Cerebellar nuclear complex (tissue), 1 donor: ENCODE measurements at places on chromosomes 11 and 22.

DNA sequence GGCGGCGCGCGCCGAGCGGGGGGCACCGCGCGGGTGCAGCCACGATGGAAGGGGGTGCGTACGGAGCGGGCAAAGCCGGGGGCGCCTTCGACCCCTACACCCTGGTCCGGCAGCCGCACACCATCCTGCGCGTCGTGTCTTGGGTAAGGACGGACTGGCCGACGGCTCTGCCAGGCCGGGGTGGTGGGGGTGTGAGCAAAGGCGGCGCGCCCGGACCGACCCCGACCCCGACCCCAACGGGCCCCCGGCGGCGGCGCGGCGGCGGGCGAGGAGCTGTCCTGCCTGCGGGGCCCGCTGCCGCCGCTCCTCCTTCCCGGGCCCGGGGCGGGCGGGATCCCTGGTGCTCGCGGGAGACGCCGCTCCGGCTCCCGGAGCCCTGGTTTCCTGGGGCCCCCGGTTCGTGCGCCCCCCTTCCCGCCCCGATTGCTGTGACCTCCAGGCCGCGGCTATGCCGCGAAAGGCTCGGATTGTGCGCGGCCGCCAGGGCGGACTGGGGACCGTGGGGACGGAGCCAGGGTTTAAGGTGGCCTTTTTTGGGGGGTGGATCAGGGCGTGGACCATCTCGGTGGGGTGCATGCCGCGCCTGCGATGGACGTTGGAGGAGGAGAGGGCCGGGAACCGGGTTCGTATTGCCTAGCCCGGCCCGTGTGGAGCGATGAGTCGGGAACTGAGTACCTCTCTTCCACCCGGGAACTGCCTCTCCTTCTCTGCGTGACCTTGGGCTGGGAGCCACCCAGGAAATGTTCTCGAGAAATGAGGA, at the start of gene SYNGR1:
TSS of gene SYNGR1 (plus strand) at position 25 of the 760 bp plus-strand sequence. CDS start at position 45, 20 bp downstream.
- DNase-seq, result no peak

- no peak for DNase-seq
These were observed 65.9 kb downstream of the PRR5L start for GRCh38 chr11:36361901-36362391.

DNA sequence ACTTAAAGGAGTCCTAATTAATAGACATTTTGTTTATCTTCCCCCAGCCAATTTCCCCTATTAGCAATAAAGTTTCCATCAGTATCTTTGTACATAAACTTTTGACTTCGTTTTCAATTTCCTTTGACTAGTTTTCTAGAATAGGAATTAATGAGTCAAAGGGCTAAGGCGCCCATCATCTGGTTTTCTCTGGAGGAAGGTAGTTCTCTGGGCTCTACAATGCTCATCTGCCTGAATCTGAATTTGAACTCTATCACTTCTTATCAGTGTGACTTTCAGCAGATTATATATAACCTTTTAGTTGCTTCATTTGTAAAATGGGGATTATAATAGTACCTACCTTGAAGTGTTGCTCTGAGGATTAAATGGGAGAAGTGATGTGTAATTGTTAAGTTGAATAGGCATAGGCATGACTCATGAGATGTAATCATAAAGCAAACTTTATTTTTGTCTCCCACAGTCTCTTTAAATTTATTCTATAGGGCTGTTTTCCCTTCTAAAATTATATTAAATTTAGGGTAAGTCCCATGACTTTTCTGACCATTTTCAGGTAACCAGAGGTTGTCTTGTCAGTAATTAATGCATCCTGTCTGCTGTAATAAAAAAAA, 5.8 kb upstream of the TUB start:
- DNase-seq, result no peak

DNA sequence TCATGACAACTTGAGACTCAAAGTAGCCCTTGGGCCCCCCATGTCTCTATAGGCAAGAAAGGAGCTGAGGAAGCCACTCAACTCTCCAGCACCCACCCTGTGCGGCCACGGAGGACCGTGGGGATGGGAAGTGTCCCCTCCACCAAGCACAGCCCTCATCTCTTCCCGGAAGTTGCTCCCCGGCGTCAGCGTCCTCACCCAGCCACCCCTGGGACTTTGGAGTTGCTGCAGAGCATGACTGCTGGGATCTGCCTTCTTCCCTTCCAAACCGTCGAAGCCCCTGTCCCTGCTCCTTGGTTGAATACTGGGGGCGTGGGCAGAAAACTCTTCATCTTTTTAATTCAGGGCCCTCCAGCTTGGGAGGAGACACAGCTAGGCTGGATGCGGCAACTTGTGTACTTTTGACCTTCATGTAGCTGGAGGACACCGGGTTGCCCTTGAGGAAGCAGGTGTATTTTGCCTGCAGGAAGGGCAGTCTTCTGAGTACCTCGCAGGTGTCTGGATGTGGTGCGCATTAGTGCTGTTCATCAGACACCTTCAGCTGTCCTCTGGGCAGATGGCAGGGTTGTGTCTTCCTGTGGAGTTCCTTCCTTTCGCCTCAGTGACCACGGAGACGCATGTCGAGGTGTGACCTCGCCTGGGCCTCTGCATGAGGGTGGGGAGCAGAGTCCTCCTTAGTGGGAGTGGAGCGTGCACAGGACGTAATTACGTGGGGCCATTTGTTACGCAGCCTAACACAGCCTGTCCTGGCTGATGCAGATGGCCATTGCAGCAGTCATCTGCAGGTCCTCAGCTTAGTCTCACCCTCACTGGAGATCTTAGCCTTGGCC, 12.2 kb upstream of the IFITM3 start:
- no peak for DNase-seq

DNA sequence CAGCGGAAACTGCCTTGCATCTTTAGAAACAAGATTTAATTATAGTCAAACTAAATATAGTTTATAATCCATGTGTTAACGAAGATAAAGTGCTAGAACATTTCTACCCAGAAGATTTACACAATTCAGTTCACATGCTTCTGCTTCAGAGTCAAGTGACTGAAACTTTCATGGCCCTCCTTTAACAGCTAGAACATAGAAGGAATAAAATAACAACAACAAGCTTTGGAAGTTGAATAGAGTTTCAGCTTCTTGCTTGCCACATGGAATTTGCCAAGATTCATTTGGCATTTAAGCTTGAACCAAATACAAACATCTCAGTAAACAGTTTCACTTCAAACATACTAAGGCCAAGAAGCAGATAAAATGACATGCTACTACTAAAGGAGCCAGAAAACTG, 676.3 kb upstream of the ANO3 start:
- DNase-seq, result no peak

- DNase-seq, result no peak
These were observed 14.1 kb upstream of the GAS2L1 start for GRCh38 chr22:29292379-29292778.

DNA sequence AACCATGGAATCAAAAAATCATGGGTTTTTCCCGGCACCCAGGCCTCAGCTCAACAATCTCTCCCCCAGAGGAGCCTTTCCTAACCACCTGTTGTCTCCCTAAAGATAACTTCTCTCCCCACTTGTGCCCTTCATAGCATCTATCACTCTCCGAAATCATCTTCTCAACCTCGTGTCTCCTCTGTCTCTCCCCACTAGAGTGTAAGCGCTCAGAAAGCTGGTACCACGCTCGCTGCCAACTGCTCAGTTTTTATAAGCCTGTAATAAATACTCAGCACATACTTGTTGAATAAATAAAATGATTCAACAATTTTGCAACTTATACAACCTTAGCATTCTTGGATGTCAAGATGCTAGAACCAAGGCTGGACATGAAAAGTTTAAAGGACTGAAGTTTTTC, 185.2 kb downstream of the BCR start:
- no peak for DNase-seq

DNA sequence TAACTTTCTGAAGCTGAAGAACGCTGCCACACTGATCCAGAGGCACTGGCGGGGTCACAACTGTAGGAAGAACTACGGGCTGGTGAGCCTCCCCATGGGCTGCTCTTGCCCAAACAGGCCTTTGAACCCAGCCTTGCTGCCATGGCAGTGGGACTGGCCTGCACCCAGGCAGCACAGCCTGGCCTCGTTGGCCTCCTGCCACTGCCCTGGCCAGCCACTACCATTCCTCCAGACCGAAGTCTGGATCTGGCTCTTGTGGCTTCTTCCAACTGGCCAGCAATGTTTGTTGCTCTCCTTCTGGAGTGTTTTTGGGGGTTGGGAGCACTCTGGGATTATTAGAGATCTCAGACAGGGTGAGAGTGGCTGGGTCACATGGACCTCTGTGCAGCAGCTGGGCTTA, 51.0 kb downstream of the MYO7A start:
- no peak for DNase-seq

DNA sequence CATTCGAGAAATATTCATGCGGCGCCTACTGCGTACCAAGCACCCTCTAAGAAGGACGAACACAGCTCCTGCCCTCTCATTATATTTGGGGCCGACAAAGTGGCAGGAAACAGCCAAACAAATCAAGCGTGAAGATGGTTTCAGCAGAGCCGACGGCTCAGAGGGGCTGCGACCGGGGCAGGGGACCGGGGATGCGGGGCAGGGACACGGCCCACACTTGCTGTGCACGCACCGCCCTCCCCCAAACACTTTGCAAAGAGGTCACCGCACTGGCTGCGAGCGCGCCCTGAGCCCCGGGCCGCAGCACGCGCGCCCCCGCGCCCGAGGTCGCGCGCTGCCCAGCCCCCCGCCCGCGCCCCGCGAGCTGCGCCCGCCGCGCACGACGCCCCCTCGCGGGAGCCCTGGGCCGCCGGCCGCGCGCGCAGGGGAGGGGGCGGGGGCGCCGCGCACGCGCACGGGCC, 255 bp upstream of the SYNGR1 start:
- DNase-seq, result no peak

GRCh38 chr22:46484861-46485595, 52.4 kb downstream of the CELSR1 start:
- DNase-seq, result no peak

GRCh38 chr22:41382610-41383009, 868 bp downstream of the TEF start:
- DNase-seq, result no peak

DNA sequence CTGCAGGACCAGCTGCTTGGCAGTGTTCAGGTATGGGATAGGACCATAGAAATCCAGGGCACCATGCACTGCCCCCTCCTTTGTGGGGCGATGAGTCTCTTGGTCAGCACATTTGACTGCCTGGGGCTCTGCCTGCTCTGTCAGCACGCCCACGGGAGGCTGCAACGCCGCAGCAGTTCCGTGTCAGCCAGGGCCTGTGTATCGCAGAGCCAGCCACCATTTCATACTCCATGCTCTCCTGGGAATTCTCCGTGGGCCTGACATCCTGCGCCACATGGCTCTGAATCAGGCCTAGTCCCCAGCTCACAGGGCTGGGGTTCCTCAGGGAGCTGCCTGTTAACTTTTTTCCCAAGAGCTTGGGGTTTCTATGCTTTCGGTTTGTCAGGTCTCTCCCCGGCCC, 16.9 kb upstream of the RELT start:
- DNase-seq, result no peak

DNA sequence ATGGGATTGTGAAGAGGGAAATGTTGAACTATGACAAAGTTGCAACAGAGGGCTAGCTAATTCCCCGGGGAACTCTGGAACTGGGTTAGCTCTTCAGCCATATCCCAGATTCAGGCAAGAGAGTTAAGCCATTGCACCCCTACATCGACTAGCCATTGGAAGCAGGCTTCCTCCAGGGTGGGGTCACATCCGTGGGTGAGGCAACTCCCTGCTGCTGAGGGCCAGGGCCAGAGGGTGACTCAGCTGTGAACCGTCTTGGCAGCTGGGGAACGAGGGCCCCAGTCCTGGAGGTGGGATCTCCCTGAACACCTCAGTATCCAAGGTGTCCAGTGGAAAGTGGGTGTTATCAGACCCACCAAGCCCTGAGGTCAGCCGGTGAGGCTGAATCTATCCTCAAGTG, 41.1 kb downstream of the RPS6KA4 start:
- no peak for DNase-seq

GRCh38 chr11:34203377-34203871, 98.0 kb downstream of the NAT10 start:
- DNase-seq, result no peak

GRCh38 chr11:122204206-122204605, 88.2 kb upstream of the BLID start:
- DNase-seq, result no peak

GRCh38 chr11:62449451-62449851, 30.6 kb downstream of the SCGB1A1 start:
- DNase-seq, result no peak

DNA sequence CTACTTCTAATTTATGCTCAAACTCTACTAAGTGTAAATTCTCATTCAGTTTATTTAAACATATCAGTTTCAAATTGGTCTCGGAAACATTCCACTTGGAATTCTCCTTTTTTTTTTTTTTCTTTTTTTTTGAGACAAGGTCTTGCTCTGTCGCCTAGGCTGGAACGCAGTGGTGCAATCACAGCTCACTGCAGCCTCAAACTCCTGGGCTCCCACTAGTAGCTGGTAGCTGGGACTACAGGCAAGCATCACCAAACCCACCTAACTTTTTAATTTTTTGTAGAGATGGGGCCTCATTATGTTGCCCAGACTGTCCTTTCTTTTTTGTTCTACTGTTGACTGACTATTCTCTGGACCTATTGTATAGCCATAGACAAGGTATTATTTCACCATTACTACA, 33.3 kb upstream of the CCDC81 start:
- no peak for DNase-seq

GRCh38 chr22:26845021-26845743, 187.8 kb downstream of the MIAT start:
- DNase-seq, result no peak
